ENCODE measurements at places on chromosomes 6 and 20.

DNA sequence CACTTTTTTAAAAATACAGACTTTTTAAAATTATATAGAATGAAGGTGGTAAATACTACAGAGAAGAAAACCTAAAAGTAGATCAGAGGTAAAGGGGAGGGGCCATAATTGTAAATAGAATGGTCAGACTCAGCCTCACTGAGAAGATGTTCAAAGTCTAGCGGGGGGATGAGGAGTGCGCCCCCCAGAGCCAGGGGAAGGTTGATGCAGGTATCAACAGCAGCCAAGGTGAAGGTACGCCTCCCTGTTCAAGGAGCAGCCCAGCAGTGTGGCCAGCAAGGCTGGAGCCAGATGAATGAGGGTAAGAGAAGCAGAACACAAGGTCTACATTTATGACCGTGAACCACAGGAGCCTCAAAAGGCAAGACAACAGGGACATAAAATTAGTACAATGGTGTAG is 204.1 kb downstream of the PTPRT start:
- no peak for DNase-seq

GRCh38 chr6:34347303-34347702 is 45.2 kb downstream of the NUDT3 start:
- no peak for DNase-seq

DNA sequence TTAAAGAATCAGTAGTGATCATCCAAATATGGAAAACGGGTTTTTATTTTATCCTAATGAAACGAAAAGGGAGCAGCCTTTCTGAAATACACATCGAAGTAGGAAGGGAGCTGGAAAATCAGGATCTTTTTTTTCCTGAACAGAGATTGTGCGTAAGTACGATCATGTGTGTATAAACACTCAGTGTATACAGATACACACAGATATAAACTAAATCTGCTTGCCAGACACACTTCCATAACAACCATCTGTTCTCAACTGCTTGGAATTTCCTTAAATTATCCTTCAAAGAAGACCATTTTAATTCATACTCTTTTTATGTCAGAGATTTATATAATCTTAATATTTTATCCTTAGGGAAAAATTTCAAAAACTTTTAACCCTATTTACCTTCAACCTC is 110.7 kb downstream of the CHD6 start:
- DNase-seq: no peak

DNA sequence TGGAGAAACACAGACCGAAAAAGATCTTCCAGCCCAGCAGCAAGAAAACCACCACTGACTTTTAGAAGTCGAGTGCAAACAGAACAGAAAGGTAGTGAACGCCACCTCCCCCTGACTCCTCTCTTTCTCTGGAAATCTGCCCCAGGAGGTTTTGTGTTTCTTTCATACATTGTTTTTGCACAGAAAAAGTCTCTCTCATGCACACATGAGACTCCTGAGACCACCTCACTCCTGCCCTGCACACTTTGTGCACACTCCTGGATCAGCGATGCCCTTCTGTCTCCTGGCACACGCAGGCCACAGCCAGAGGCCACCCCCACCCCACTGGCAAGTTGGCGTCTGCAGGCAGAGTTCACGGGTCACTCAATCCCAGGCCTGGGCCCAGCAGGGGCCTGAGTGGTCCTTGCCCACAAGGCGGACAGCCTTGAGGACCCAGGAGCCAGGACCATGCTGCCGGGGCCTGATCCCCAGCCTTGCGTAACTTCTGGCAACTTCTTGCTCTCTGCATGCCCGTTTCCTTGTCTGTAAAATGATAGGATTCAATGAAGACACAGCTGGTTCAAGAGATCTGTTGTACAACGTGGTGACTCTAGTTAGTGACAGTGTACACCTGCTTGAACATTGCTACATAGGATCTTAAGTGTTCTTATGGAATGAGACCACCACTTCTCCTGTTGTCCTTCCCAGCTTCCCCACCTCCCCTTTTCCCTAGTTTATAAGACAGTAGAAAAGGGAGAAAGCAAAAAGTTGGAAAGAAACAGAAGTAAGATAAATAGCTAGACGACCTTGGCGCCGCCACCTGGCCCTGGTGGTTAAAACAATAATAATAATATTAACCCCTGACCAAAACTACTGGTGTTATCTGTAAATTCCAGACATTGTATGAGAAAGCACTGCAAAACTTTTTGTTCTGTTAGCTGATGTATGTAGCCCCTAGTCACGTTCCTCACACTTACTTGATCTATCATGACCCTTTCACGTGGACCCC is 30.2 kb upstream of the CST7 start:
- DNase-seq: no peak

DNA sequence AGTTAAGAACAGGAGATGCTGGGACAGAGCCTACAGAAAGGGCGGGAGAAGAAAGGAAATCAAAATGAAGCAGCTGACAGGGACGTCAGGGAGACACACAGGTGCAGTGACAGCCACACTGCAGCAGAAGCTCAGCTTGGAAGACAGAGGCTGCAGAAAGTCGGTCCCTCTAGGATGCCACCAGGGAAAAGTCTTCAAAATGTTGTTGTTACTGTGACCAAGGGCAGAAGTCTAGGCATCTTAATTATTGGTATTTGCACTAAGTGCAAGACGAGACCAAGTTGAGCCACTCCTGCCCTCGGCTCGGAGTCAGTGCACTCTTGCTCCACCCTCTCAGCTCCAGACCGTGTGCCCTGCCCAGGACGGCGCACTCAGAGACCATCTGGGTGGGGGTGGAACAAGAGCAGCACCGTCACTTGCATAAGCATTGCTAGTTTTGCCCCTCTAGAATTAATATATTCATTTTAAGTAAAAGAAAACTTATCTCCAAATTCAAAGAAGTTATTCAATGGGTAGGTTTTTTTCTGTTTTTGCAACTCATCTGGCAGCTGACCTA is 2.6 kb downstream of the PRR18 start:
- DNase-seq: no peak

GRCh38 chr6:36430351-36430750 is 12.3 kb downstream of the PXT1 start:
- DNase-seq: no peak

DNA sequence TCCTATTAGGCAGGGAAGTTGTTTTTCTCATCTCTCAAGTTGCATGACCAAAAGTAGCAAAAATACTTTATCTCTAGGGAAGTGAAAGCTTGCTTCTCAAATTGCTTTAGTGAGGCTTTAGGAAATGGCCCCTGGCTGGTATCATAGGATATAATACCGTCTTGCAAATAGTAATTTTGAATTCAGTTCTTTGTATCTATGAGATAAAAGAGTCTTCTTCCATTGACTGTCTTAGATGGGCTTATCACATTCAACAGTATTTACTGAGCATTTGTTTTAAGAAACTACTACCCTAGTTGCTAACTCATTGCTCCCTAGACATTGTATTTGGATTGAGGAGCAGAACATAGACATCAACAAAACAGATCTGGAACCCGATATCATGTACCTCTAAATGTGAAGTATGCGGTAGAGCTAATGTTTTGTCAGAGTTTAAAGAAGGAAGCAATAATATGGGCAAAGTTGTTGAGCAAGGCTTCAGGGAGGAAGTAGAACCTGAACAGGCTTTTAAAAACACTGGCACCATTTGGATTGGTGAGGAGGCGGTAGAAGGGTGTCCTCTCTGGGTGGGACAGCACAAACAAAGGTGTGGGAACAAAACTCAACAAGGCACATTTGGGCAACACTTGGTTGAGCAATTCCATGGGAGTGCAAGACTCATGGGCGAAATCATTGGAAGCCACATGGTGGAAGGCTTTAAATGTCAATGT is 101.5 kb downstream of the SGK1 start:
- DNase-seq: no peak

DNA sequence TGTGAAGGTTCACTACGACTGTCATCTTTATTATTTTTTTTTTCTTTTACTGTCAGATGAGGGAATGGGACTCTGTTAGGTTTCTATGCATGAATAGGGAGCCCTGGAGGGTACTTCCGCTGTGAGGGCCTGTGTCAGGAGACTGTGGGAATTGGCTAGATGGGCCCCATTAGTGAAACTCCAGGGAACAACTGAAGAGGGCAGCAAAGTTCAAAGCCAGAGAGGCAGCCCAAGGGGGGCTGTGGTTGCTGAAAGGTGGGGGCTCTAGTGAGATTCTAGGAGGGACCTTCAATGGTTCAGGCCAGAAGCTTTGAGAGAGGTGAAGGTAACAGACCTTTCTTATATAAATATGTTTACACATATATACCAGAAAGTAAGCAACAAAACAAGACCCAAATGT is 13.2 kb upstream of the EPB41L1 start:
- DNase-seq: no peak

DNA sequence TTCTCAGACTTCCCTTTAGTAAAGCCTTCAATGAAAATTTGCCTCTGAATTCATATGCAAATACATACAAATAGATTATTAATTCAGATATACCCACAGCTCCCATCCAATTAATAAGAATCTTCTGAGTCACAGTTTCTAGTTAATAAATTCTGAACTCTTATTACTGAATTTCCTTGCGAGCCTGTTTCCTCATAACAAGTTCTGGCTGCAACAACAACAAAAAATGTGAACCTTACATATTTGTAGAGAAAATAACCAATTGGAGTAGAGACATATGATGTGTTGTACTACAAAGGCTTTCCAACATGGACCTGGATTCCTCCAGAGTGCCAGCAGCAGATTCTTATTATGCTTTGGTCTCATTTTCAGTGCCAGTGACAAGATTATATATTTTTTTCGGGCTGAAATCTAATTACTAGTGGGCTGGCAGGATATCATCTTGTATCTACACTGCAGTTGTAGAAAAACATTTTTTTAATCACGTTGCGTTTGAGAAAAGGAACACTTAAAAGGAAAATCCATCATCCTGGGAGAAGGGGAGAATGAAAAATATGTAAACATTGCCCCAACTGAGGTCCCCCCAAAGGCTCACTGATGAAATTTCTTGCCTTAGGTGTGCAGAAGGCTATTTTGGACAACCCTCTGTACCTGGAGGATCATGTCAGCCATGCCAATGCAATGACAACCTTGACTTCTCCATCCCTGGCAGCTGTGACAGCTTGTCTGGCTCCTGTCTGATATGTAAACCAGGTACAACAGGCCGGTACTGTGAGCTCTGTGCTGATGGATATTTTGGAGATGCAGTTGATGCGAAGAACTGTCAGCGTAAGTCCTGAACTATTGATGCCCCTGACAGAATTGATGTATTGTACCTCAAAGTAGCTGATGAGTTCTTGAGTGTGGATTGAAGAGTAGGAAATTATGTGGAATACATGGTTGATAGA is 404.6 kb downstream of the LAMA2 start:
- no peak for DNase-seq

GRCh38 chr6:150006961-150007464 is 18.3 kb downstream of the RAET1L start:
- no peak for DNase-seq

- no peak for DNase-seq
Measured at GRCh38 chr6:84601366-84601765, 163.0 kb downstream of the TBX18 start.

GRCh38 chr6:128024969-128025368 is 124.1 kb upstream of the THEMIS start:
- no peak for DNase-seq

DNA sequence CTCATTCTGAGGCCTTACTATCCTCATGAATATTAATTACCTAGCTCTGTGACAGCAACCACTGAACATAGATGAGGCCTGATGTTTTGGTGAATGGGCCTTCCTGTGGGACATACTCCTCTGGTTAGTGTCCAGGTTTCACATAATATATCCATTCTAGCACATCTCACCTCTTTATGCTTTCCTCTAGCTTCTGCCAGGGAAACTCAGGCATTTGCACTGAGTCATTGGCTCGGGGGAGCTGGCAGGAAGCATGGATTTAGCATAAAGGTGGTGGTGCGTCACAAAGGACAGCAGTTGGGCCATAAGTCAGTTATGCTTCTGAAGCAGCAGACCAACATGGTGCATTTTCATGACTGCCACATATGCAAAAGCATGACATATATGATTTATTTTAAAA is 37.5 kb upstream of the TMEM170B start:
- no peak for DNase-seq

DNA sequence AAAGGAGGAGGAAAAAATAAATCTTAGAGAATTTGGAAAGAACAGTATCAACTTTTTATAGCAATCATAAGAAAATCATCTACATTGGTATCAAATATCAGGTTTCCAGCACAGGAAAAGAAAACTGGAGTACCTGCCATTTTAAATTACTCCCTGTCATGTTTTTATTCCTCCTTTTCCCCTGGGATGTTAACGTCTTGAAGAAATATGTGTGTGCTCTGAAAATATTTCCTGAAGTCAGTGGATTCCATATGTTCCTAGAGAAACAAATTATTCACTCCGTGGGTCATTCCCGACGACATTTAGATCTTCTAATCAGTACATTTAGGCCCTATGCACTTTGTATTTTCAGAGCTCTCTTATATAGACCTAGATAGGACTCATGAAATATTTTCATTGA is 42.0 kb upstream of the RSPO3 start:
- DNase-seq: no peak

- no peak for DNase-seq
Measured at GRCh38 chr20:9109566-9109965, 40.7 kb downstream of the PLCB4 start.

DNA sequence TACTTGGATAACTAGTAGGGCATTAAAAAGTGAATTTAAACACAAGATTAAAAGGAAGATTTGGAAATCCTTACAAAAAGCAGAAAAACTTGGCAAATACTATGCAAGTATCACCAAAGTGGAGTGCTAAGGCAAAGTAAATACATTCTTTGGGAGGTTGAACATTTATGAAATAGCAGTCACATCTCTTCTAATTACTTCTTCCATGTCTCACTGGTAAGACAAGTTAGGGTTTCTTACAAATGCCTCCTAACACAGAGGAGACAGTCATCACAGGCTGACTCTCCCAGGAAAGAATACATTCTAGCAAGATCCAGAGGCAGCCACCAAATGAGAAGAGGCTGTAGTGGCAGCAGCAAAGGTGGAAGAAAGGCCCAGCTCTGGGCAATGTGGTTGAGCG is 298.2 kb downstream of the BTBD9 start:
- no peak for DNase-seq

DNA sequence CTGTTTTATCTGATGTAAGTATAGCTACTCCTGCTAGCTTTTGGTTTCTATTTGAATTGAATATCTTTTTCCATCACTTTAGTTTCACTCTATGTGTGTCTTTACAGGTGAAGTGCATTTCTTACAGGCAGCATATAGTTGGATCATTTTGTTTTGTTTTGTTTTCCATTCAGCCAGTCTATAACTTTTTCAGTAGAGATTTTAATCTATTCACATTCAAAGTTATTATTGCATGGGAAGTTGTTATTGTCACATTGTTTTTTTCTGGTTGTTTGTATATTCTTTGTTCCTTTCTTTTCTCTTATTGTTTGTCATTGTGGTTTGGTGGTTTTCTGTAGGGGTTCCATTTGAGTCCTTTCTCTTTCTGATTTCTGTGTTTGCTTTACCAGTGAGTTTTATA is 151.2 kb downstream of the PDE10A start:
- DNase-seq: no peak

GRCh38 chr6:6801635-6802218 is 213.2 kb downstream of the LY86 start:
- no peak for DNase-seq

- DNase-seq: no peak
Measured at GRCh38 chr6:167719920-167720319, 106.8 kb upstream of the AFDN start.

GRCh38 chr20:48177058-48177457 is 391.8 kb upstream of the SULF2 start:
- DNase-seq: no peak

- no peak for DNase-seq
Measured at GRCh38 chr6:28710466-28711191, 184.9 kb downstream of the GPX5 start.

Data from glutamatergic neuron (in vitro differentiated cells).